ENCODE measurements at places on chromosomes 7 and 10.

- peak; percentile 9 for DNase-seq
These were observed 10.6 kb upstream of the DNMBP start for GRCh38 chr10:100020142-100020885.

DNA sequence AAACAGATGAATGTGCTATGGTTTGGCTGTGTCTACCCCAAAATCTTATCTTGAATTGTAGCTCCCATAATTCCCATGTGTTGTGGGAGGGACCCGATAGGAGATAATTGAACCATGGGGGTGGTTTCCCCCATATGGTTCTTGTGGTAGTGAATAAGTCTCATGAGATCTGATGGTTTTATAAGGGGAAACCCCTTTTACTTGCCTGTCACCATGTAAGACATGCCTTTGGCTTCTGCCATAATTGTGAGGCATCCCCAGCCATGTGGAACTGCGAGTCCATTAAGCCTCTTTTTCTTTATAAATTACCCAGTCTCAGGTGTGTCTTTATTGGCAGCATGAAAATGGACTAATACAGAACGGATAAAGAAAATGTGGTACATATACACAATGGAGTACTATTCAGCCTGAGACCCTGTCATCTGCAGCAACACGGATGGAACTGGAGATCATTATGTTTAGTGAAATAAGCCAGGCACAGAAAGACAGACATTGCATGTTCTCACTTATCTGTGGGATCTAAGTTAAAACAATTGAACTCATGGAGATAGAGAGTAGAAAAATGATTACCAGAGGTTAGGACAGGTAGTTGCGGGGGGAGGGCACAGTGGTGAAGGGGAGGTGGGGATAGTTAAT is 587.6 kb upstream of the NRP1 start:
- no peak for DNase-seq

DNA sequence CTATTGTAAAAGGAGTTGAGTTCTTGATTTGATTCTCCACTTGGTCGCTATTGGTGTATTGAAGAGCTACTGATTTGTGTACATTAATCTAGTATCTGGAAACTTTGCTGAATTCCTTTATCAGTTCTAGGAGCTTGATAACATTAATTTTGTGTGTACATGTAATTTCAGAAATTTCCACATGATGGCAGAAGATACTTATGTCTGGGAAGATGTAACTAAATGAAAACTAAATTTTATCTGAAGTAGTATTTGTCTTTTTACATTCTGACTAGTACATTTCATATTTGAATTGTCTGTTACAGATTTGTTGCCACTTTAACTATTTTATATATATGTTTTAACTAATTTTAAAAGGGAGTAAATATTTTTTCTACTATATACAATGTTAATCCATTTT is 27.6 kb downstream of the SDHAF3 start:
- DNase-seq, result peak; percentile 11

GRCh38 chr7:18290223-18290622 is 205.3 kb upstream of the HDAC9 start:
- DNase-seq, result no peak

- no peak for DNase-seq
These were observed 63.8 kb upstream of the PPP1R9A start for GRCh38 chr7:94843553-94843952.

- DNase-seq, result no peak
These were observed 106.4 kb upstream of the GJD4 start for GRCh38 chr10:35498693-35499092.

- no peak for DNase-seq
These were observed 21.8 kb downstream of the AUTS2 start for GRCh38 chr7:69620063-69620462.

DNA sequence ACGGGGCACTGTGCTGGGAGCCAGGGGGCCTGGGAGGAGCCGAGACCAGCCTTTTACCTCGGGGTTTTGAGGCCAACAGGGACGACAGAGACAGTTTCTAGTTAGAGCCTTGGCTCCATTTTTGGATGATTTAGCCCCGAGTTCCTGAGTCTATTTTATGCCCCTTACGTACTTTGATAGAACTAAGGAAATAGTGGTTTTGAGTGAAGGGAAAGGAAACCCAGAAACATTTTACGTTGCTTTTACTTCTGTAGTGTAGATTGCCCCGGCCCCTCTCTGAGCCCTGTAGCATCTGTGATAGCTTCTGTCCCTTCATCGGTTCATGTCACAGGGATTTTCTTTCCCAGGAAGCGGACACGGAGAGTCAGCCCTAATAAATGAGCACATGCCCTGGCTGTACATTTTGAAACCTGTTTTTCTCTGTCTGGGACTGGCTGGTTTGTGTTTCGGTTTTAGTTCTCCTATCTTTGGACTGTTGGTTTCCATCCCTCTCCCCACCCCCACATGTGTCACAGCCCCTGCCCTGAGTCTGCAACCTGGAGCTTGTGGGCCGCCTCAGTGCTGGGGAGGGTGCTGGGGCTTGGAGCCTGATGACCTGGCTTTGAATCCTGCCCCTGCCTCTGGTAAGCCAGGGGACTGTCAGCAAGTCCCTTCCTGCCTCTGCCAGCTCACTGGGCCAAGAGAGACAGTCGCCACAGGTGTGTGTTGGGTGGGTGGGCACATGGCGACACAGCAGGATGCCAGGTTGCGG is 6.9 kb upstream of the ORAI2 start:
- DNase-seq, result no peak

- DNase-seq, result no peak
These were observed 101.0 kb upstream of the JCAD start for GRCh38 chr10:30160271-30160982.

- DNase-seq, result peak; percentile 11
These were observed 113.4 kb downstream of the PTPN20 start for GRCh38 chr10:47024399-47025252.

DNA sequence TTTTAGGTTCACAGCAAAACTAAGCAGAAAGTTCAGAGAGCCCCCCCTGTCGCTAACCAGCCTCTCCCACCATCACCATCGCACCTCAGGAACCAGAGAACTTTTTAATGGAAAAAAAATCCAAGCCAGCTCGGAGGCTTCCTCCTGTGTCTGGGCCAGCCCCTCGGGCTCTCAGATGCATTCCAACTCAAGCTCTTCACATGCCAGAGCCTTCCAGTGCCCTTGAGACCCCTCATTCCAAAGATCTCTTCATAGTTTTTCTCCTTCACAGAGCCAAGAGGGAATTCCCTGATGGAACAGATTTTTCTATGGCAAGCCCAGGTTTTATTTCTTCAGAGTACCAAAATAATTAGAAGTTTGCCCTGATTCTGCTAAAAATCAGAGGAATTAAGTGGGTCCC is 153.4 kb upstream of the LANCL2 start:
- no peak for DNase-seq

DNA sequence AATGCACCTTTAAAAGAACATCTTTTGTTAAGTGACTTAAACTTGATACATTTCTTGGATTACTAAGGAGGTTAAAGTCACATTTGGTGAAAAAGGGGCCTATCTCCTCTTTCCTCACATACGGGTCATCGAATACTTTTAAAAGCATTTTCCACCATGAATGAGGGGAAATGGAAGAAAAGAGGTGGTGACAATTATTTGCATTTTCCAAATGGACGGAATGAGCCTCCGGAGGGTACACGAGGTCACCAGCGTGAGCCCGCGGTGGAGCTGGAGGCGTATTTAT is 1.0 kb upstream of the BMPR1A start:
- DNase-seq, result no peak

- no peak for DNase-seq
These were observed 3.9 kb downstream of the MTERF1 start for GRCh38 chr7:91876391-91877133.

DNA sequence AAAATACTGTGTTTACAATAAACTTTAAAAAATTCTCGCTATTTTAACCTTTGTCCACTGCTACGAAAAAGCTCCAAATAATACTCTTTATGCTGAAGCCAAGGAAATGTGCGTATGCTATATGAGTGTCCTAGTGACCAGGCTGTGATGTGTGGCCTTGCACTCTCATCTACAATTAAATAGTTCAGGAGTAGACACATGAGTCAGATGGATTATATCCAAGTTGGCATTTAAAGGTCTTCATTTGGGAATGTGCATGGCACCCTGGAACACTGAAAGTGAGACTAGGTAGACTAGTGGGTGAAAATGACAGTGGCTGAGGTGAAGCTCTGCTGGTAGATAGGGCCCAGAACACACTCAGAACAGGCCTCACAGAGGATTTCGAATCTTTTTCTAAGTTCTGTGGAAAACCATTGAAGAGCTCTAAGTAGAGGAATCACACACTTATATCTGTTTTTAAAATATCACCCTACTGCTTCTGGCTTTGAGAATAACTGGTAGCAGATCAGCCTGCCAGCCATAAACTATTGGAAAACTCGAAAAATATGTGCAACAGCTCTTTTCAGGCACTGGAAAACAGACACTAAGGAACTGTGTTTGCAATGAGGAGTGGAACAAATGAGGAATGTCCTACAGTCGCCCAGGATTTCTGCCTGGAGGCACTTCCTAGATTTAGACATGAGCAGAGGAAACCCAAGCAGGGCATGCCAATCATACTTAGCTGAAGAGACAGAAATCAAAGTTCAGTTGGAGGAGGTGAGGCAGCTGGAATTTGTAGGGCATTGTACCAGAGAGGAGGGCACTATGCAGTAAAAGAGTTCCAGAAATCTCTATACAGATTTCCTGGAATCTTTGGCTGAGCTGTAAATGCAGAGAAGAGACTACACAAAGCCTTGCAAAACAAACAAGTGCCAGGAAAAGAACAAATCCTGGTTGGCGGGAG is 603.8 kb upstream of the LRRTM3 start:
- no peak for DNase-seq

DNA sequence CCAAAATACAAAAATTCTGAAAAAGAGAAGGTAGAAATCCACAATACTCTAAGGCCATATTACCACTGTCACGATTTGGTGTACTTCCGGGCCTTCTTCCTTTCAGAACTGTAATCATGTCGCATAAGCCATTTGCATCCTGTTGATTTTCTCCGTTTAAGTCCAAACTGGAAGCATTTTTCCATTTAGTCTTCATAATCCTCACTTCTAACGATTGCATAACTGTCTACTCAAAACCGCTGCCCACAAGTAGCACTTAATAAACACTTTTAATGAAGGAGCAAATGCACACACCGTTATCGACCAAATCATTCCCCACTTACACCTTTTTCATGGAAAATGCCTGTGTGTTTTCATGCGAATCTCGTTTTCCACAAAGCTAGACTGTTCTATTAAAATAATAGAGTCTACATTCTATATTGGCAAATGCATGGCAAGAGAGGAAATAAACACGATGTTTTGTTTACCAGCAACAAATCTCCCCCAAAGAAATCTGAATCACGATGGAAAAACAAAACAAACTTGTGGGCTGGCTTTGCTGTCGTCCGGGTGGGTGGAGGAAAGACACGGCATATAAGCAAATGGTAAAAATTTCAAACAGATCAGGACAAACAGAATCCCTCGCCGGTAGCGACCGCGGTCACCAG is 1.0 kb downstream of the ATE1 start:
- DNase-seq, result no peak

DNA sequence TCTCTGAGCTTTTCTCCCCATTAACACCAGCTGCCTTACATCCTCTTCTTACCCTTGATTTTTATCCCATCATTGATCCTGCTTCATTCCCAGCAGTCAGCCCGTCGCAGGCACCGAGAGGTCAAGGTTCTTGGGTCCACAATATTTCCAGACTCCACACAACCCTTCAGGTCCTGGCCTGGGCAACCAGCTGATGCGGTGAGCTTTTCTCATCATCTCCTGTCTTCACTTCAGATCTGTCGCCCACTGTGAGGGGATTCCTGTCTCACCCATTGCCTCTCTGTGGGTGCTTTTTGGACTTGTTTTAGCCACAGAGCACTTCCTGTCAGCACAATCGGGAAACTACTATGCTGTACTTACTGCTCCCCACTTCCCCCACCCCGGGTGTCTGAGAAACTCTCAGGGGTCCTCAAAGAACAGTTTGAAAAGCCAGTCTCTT is 8.4 kb upstream of the PVRIG start:
- no peak for DNase-seq

DNA sequence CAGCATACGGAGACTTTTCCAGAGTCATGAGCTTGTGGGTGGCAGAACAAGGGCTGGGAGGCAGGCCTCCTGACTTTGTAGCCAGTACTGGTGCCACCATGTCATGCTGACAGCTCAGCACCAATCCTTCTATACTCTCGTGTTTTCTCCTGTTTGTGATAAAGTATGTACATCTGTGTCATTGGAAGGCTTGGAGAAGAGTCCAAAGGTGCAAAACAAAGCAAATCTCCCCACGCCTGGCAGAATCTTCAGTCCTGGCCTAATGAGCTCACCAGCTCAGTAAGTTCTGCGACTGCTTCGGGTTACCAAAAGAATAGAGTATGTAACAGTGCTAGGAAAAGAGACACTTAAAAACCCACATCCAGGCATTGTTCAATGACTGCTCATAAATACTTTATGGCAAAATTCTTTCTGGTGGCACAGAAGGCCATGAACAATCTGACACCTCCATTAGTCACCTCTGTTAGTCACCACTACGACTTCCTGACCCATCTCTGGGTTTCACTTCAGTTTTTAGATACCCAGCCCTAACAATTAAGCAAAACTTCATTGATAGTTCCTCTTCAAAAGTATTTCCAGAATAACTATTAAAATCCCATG is 24.5 kb downstream of the STEAP1 start:
- no peak for DNase-seq

DNA sequence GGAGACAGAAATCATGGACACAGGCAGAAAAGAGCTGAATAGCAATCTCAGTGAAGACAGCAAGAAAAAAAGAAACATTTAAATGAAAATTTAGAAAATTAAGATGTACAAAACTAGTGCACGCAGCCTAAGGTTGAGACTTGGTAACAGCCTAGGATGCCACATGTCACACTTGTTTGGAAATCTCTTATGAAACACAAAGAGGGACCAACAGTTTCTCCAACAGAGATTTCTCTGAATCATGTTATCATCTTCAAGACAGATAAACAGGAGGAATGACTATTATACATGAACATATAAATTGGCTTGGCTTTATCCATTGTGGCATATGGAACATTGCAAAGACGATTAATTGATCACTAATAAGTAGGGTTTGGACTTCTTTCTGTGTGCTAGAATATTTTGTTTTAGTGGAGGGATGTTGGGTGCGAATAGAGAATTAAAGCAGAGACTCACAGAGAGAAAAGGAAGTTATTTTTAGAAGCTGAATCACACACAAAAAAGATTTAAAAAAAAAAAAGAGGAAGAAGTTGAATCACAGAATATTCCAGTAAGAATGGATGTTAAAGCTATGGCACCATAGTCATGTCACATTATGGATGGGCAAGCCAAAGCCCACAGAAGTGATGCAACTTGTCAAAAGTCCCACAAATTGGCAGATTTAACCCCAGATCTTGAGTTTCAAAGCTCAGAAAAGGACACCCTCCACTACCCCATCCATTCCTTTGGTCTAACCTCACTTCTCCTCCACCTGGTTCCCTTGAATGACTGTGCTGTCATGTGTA is 91.6 kb downstream of the MYOF start:
- DNase-seq, result no peak

GRCh38 chr10:42304341-42304740 is 334.0 kb downstream of the ZNF33B start:
- DNase-seq, result no peak

All from NCI-H1105 (cell line).